ENCODE measurements at places on chromosomes 4 and X.

DNA sequence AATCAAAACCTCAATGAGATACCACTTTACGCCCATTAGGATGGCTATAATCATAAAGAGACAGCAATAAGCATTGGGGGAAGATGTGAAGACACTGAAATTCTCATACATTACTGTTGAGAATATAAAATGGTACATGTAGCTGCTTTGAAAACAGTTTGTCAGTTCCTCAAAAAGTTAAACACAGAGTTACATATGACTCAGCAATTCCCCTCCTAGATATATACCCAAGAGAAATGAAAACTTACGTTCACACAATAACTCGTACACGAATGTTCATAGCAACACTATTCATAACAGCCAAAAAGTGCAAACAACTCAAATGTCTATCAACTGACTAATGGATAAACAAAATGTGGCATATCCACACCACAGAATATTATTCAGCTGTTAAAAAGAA lies 36.6 kb downstream of the PHF8 start:
- DNase-seq = no peak

DNA sequence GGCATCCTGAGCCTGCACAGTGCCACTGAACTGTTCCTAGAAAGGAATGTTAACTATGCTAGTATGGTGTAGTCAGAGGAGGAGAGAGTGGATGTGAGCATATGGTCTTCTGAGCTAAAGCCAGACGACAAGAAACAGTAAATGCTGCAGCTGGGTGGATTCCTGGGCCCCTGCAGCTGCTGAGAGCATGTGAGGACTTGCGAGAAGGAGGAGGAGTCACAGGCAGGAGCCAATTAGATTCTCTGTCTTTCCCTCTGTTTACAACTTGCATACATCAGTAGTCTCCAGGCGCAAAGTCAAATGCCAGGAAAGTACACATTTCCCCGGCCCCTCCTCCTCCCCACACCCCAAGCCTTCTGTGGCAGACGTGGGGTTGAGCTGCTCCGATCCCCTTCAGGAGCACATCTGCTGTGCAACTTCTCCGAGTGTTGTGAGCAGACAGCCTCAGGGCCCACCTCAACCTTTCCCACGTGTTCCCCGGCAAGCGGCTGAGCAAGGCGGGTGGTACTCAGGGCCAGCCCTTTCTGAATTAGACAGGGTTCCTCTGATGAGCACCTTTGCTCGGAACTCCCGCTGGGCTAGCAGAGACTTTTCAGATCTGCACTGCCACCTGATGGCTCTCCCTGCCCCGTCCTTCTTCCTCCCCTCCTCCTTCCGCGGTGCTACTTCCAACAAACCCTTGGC lies 108.7 kb upstream of the ATP6AP2 start:
- DNase-seq = peak; percentile 20

GRCh38 chr4:1837069-1837468 lies 18.9 kb downstream of the LETM1 start:
- DNase-seq = no peak

GRCh38 chr4:120929847-120930246 lies 7.3 kb upstream of the PRDM5 start:
- no peak for DNase-seq

- no peak for DNase-seq
Measured at GRCh38 chr4:151955721-151956380, 195.0 kb upstream of the GATB start.

DNA sequence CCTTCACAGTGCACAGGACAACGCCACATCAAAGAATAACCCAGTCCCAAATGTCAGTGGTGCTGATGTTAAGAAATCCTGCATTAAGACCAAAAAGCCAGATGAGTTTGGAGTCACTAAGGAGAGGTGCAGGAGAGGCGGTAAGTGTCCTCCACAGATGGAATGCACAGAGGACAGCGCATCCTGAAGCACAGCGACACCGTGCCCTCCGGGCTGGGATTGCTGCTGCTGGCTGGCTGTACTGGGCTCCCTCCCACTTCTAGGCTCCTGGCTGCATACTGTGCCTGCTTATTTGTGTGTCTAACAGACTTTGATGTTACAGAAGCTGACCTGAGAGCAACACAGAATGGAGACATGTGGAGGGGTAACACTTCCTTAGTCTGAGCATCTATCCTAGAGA lies 325.6 kb upstream of the BOD1L1 start:
- DNase-seq = no peak

- DNase-seq = no peak
Measured at GRCh38 chrX:56800307-56800706, 71.3 kb downstream of the NBDY start.

Data from stimulated activated CD4-positive, alpha-beta T cell treated with anti-CD3 and anti-CD28 coated beads, Interleukin-2, amount 100 ng/mL, for 24 hours (primary cell).